ENCODE measurements at places on chromosomes 11 and 22.

DNA sequence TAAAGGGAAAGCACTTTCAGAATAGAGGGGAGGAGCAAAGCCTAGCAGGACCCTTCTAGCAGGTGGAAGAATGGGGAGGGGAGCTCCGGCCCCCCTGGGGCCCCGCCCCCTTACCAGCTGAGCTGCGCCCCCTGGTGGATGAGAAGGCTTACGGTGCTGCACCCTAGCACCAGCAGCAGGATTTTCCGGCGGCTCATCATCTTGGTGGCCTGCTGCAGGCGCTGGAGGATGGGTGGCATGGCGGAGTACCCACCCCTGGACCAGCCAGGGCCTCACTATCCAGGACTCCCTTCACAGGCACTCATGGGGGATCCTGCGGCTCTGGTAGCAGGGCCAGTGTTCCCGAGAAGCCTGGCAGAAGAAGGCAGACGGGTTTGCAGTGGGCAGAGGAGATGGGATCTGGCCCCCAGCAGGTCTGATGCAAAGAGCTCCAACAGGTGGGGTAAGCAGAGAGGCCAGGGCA is 3.8 kb downstream of the GAL3ST3 start:
- DNase-seq, result peak; percentile 81

GRCh38 chr11:104898685-104899013 is 389 bp upstream of the CASP12 start:
- no peak for DNase-seq

DNA sequence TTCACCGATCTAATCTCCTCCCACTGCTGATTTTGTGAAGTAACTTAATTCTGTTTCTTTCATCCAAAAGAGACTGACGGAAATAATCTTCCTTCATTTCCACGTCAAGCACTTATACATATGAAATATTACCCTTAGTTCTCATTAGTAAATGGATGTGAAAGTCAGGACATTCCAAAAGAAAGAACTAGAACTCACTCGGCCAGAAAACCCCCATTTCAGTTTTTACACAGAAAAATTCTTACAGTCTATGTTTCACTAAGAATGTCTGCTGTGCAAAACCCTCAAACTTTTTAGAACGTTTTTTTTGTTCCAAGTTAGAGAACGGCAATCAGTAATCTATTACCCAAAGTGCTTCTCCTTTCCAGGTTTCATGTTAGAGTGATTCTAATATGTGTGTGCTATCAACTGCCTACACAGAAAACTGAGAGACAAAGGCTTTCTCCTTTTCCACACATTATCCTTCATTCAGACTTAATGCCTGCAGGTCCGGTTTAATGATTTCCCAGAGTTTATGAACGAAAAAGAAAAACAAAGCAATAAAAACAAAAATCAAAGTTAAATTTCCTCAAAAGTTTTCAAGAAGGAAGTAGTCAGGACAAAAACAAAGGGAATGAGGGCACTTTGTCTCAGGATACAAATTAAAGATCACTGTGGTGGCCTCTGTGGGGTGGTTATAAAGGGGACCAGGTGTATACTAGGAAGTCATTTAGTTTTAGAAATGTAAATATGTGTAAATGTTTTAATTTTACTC is 11.3 kb upstream of the SESN3 start:
- DNase-seq, result no peak

- DNase-seq, result no peak
Measured at GRCh38 chr11:44257338-44258189, 52.4 kb downstream of the ALX4 start.

- no peak for DNase-seq
Measured at GRCh38 chr11:123308077-123308476, 113.0 kb upstream of the CLMP start.

DNA sequence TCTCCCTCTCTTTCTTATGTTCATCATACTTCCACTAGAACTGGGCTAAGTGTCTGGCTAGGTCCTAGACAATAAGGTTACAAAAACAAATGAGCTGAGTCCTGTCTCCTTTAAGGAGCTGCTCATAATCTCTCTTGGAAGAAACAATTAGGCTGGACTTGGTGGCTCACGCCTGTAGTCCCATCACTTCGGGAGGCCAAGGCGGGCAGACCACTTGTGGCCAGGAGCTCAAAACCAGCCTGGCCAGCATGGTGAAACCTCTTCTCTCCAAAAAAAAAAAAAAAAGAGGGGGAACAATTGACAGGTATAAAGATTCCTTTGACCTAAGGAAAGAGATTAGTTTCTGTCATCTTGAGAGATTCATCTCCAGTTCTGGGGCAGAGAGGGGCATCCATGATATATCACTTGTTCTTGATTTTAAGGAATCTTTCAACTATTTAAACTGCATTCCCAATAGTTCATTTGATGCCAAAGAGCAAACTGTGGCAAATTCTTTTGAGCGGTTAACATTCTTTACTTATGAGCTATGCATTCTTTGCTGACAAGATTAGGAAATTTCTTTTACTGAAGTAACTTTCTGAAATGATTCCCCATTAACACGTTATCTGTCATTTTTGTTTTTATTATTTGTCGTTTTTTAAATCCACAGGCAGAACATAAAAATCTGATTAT is 125.5 kb downstream of the C11orf87 start:
- no peak for DNase-seq

- DNase-seq, result peak; percentile 41
Measured at GRCh38 chr22:27801616-27802345, at the start of gene MN1. Gene MN1 (minus strand): TSS chr22:27801756. CDS start chr22:27800543, 1,213 bp downstream.

DNA sequence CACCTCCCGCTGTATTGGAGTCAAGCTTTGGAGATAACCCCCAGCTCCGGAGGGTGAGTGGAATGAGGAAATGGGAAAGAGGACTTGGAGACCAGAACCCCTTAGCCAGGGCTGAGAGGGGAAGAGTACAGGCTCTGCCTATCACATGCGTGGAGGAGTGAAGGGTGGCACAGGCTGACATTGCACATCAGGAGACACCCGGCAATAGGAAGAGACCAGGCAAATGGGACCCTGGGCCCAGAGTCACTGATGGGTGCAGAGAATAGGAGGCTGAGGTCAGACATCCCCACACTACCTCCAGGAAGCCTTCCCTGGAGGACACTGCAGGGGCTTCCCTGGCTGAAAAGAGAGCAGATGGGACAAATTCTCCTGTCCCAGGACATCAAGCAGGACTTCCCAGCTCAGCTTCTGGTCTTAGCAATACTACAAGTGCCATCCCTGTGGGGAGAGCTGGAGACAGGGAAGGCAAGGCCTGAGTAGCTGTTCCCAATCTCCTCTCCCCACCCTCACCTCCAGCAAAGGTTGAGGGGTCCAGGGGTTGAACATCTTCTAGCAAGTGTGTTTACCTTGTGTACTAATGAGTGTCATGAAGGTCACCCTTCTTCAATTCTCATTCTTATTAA is 160.7 kb downstream of the BUD13 start:
- no peak for DNase-seq

DNA sequence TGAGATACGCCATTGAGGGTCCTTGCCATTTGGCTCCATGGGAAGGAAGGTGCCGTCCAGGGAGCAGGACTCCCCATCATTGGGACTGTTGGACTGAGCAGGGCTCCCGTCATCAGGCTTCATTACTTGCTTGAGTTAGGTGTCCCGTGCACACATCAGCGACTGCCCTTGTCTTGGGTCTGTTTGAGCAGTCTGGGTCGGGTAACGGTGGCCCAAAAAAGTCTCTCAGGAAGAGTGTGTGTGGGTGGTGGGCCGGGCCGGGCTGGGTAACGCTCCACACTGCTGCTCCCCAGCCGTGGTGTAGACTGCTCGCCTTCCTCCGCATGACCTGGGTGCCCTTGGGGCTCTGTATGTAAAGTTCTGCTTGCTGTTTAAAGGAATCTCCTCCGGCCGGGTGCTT is 293.5 kb downstream of the TBC1D22A start:
- DNase-seq, result no peak

Data from activated T-cell treated with anti-CD3 and anti-CD28 coated beads for 4 hours (primary cell).